ENCODE measurements at places on chromosomes 3 and 15.
A peak's percentile ranks its signal among the peaks of the same experiment; 100 is the strongest.

DNA sequence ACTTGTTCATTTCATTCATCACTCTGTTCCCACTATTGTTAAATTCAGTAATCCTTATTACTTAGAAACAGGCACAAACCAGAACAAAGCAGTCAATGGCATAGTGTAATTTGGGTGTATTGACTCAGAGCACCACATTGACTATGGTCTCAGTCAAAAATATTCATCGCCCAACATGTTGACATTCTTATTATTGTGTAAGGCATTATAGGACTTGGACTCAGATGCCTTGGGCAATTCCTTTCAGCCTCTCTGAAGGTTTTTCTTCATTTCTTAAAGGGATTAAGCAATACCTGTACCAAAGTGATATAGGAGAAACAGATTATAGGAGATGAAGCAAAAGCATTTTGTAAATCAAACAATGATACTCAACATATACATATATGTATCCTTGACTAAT lies 114.7 kb upstream of the BHLHE40 start:
- no peak for DNase-seq

DNA sequence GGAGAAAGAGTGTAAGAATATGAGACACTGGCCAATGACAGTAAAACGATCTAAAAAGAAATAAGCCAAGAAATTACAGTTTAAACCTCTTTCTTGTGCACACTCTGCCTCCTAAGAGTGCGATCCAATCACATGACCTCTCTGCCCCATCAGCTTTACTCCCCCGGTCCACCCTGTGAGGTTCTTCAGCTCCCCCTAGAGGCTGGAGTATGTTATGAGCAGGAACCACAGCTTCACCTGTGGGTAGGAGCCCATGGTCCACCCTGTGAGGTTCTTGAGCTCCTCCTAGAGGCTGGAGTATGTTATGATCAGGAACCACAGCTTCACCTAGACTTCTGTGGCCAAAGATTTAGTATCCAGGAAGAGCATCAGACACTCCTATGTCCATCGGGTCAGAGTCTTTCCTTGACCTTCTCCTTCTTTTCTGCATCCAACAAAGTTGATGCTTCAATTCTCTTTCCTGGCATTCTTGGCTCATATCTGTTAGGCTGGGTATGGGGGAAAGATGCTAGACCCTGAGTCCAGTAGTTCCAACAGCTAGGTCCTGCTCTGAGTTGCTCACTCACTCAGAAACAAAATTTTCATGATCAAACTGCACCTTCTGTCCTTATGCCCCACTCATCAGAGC lies 164.0 kb downstream of the MINAR1 start:
- DNase-seq = peak; percentile 21

GRCh38 chr3:41684797-41685735 lies 276.8 kb downstream of the ULK4 start:
- DNase-seq = no peak

DNA sequence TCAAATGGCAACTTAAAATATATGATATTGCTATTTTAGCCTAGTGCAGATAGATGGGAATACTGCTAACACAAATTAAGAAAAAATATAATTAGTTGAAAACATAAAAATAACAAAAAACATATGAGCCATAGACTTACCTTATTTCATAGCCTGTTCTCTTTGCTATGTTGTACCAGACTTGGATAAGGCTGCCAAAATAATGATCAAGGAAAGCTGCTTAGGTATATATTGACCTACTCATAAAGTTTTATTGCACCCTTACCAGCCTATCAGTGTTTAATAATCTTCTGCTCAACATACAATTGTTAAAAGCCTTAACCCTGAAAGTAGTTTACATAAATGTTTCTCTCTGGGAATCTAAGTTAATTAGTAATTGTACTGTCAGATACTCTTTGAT lies at the start of gene SI:
Gene SI, minus strand, starts transcription at position 204 of the 400 bp plus-strand sequence. CDS start 2,484 bp downstream, outside the sequence.
- DNase-seq = no peak

DNA sequence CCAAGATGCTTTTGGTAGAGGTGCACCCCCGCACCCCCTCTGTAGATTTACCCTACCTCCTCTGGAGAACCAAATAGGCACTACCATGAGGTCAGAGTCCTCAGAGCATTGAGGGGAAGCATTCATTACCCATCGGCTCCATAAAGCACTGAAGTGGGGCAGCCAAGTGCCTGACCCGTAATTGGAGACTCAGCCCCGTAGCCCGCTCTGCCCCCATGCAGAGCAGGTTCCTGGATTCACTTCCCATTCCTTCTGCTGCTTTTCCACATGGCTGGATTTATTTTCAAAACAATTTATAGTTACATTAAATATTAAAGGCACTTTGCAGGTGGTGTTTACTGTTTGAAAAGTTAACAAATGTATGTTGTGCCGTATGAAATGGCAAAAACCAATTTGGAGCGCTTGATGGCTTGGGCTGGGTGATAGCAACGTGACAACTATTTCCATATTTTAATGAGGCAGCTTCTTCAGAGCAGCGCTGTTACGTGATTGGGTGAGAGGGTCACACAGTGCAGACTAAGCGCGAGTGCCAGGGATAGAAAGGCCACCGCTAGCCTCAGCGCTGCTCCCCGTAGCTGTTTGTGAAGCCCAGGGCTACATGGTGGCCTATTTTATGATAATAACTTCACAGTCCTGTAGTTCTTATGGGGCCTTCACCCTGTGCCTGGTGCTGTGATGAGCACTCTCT lies 373.8 kb upstream of the PROK2 start:
- DNase-seq = no peak

DNA sequence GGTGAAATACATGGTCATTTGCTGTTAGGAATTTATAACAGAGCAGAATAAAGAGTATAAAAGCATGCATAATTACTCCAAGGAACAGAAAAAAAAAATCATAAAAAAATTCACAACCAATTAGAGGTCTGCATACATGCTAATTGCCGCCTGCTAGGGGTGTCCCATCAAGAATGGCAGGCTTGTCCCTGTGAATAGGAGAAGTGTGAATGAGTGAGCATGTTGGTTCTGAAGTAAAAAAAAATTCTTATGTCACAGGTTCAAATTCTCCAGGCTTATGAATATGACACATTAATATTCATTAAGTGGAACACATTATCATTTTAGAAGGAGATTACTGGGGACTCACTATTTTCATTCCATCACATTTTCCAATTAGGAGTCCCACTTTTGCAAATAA lies 822.7 kb downstream of the NTRK3 start:
- no peak for DNase-seq

DNA sequence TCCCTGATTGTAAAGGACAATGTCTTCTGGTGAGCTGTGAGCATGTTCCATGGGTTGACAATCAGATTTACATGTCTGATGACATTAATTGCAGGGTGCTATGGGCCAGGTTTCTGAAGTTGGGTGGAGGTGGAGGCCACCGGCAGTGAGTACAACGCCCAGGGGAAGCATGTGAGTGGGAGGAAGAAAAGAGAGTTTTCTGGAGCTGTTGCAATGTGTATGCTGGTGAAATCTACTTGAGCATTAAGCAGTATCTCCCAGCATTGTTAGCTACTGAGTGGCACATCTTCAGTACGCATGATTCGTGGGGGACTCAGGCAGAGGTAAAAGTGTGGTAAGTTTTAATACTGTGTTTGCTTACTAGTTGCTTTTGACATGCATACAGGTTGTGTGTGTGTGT lies 26.6 kb downstream of the TMEM45A start:
- DNase-seq = no peak

GRCh38 chr15:71730277-71731144 lies 79.8 kb upstream of the NR2E3 start:
- DNase-seq = peak; percentile 3

DNA sequence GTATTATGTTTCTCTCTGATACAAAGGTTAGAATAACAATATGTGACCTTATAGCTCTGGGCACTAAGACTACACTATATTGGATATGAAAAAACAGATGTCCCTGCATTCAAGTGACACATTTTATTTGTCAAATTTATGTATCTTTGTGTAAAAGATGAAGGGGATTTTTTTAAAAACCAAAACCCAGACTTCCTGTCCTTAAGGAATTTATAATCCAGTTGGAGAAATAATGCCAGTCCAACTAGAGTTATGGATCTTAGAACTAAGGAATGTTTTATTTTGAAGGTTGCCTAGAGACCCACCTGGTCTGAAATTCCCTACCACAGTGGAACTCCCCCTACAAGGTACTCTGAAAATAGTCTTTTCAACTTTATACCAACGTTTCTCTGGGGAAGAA lies 33.3 kb upstream of the PIK3CB start:
- no peak for DNase-seq

- no peak for DNase-seq
Measured at GRCh38 chr15:28946803-28947202, 61.0 kb downstream of the APBA2 start.

GRCh38 chr3:183210862-183211341 lies 42.2 kb upstream of the B3GNT5 start:
- peak; percentile 14 for DNase-seq

DNA sequence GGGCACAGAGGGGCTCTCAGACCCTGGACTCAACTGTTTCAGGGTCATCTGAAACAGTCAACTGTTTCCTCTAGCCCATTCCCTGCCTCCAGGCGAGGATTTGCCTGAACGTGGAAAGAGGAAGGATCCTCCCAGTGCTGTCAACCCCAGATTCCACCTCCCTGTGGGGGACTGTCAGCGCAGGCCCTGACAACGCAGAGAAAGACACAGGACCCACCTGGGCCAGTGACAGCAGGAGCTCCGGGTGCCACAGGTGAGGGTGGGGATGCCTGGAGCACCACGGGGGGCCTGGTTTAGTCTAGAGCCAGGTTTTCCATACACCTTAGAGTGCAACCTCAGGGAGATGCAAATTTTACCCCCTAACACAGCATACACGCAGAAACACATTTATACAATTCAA lies 19.5 kb upstream of the LAMP3 start:
- no peak for DNase-seq

- DNase-seq = no peak
Measured at GRCh38 chr3:186352369-186352768, 9.7 kb downstream of the DGKG start.

DNA sequence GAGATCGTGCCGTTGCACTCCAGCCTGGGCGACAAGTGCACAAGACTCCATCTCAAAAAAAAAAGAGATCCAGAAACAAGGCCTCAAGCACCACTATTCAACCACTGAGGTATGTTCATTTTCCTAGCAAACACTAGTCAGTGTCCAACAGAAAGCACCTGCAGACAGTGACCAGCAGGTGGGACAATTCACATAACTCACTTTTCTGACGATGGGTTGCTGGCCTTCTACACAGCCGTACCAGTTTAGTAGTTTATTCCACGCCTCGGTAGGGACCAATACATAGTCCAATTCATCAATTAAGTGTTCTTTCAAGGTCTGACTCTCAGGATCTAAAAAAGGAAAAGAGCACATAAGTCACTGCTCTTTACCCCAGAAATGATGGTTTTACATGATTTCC lies 12.4 kb downstream of the USP4 start:
- DNase-seq = no peak

DNA sequence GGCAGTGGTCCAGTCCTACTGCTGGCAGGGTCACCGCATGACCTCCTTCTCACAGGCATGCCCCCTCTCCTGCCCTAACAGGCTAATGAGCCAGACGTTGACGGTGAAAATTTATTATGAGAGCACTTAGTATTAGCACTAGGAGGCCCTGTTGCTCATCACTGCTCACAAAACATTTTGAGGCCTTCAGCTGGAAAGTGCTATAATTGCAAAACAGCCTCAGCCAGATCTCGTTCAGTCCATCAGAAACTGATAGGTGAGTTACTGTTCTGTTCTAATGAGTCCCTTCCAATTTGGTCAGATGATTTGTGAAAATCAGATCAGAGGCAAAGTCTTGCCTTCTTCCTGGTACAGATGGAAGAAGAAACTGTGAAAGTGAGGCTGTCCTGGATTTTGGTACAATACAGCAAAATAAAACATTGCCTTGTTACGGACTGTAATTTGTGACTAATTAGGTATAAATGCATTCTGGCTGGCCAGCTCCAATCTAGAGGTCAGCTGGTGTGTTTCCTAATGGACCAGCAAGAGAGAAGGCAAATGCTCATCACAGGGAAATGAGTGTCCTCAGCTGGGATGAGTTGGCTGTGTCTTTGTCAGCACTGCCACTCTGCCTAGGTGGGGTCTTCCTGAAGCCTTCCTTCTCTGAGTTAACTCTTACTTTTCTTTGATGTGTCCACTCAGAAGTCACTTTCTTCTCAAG lies 316.8 kb downstream of the CHST2 start:
- DNase-seq = no peak

DNA sequence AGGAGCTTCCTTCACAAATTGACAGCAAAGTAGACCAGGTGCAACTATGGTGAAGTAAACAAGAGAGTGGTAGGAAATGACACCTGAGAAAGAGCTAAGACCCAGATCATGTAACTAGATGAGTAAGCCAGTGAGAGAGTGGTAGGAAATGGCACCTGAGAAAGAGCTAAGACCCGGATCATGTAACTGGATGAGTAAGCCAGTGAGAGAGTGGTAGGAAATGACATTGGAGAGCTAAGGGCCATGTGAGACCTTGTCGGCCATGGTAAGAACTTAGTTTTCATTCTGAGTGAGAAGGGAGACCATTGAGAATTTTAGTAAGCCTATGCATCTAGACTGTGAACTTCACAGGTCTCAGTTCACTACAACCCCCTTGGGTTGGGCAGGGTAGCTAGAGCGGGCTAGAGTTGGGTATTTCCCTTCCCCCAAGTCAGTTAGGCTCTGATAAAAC lies 5.4 kb upstream of the SENP7 start:
- peak; percentile 42 for DNase-seq

GRCh38 chr3:55207744-55208143 lies 279.4 kb downstream of the WNT5A start:
- DNase-seq = no peak

DNA sequence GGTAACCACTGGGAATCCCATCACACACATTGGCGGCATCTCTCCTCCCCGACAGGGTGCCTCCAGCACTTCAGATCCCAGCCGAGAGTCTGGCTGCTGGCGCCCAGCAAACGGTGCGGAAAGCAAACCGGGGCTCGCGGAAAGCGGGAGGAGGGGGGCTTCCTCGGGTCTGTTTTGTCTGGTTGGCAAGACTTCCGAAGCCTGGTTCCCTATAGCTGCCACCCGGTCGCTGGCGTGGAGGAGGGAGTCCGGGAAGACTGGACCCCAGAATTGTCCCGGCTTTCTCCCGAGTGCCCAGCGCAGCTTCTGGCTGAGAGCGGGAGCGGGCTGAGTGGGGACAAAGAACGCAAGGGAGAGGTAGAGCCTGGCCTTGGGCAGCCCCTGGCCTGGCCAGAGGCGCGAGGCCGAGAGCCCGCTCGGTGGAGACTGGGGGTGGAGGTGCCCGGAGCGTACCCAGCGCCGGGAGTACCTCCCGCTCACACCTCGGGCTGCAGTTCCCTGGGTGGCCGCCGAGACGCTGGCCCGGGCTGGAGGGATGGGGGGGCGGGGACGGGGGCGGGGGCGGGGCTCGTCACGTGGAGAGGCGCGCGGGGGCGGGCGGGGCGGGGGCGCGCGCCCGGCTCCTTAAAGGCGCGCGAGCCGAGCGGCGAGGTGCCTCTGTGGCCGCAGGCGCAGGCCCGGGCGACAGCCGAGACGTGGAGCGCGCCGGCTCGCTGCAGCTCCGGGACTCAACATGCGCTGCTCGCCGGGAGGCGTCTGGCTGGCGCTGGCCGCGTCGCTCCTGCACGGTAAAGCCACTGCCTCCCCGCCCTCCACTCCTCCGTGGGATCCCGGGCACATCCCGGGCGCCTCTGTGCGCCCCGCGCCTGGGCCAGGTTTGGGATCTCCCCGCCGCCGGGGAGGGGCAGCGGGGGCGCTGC lies at the start of gene CHRNA7:
Gene CHRNA7, plus strand, starts transcription at position 654 of the 920 bp plus-strand sequence. Its CDS starts 80 bp downstream, at position 734.
- no peak for DNase-seq

GRCh38 chr3:171704002-171704401 lies 106.3 kb downstream of the PLD1 start:
- DNase-seq = peak; percentile 14

Measured in activated naive CD4-positive, alpha-beta T cell treated with Interleukin-2 at 50 U/mL for 16 hours (primary cell).